ENCODE measurements at places on chromosomes 3 and 15. TPM values are rescaled to one million over a fixed set of nuclear protein-coding genes. Genes with fewer than 3 reads are reported as not detected.

The TF gene
- 9.3 TPM for total RNA-seq

DNA sequence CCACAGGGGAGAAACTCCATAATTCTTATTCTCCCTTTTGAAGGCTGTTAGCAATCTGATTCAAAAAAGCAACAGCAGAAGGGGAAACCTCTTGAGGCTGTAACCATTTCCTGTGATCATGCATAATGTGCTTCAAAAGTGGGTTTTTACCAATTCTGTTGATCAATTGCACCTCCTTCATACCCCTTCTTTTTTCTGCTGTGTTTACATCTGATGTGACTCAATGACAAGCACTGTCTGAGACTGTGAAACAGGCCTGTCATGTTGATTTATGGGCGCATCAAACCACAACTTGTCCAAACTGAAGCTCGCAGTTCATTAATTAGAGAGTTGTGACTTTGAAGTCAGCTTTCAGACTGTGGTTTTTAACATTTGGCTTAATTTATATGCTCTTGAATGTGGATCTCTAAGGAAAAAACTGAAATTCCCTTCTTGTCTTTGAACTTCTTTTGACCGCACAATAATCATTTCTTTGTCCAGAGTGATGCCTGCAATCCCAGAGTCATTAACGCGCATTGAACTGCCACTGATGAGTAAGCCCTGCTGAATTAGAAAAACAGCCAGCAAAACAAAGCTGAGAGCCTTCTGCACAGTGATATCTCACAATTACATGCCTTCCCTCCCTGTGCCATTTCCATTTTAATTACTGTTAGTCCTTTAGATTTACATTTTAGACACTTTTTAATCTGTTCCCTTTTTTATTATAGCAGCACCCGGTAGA, 532.8 kb downstream of the FOXP1 start:
- peak overlapping the region; percentile 42 for H3K27ac ChIP-seq
- no peaks in the 10 kb centered on the region for H3K27me3 ChIP-seq
- no peak for DNase-seq
- H3K4me3 ChIP-seq: no peak overlapping the region
- no peaks in the 10 kb centered on the region for H3K36me3 ChIP-seq
- peaks cover 100% of the 10 kb centered on the region for H3K4me1 ChIP-seq

The CFAP100 gene
- not detected for total RNA-seq

GRCh38 chr15:33844186-33844585, 124.1 kb upstream of the CHRM5 start:
- H3K27me3 ChIP-seq: peaks cover under 1% of the 10 kb centered on the region
- H3K27ac ChIP-seq: peak overlapping the region; percentile 86
- no peak for DNase-seq
- no peak overlapping the region for H3K4me3 ChIP-seq
- H3K36me3 ChIP-seq: no peaks in the 10 kb centered on the region
- H3K4me1 ChIP-seq: peaks cover 34% of the 10 kb centered on the region

The CNTN3 gene
- total RNA-seq: 0.17 TPM

DNA sequence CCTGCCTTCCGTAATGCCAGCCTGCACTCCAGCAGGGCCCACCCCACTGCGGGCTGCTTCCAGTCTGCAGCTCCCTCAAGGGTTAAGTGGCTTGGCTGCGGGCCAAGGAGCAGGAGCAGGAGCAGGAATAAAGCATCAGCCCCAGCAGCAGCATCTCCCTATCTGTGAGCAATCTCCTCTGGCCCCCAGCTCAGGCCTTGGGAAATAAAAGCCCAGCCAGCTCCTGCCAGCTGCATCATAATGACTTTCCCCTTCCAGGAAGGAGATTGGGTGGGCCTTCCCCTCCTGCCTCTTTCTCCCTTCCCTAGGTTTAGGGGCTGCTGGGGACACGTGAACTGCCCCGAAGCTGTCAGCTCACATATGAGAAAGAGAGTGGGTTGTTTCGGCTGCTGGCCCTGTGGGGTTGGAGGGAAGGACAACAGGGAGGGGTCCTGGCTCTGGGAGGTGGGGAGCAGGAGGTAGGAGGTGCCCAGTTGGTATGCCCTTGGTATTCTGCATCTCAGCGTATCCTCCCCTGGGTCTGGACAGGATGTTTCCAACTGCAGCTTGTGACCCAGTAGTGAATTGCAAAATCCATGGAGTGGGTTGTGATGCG, 34.6 kb upstream of the FGD5 start:
- H3K4me1 ChIP-seq: peaks cover 18% of the 10 kb centered on the region
- H3K4me3 ChIP-seq: no peak overlapping the region
- H3K36me3 ChIP-seq: no peaks in the 10 kb centered on the region
- H3K27me3 ChIP-seq: no peaks in the 10 kb centered on the region
- peak; percentile 43 for DNase-seq
- H3K27ac ChIP-seq: peak overlapping the region; percentile 79

- H3K27ac ChIP-seq: no peak overlapping the region
- H3K4me3 ChIP-seq: no peak overlapping the region
- no peaks in the 10 kb centered on the region for H3K36me3 ChIP-seq
- no peak for DNase-seq
Measured at GRCh38 chr15:36506733-36507356, 72.6 kb upstream of the CDIN1 start.

GRCh38 chr3:137207616-137208015, 249.8 kb downstream of the IL20RB start:
- no peak for DNase-seq
- H3K4me1 ChIP-seq: peaks cover 7% of the 10 kb centered on the region
- no peak overlapping the region for H3K4me3 ChIP-seq
- H3K27ac ChIP-seq: no peak overlapping the region

DNA sequence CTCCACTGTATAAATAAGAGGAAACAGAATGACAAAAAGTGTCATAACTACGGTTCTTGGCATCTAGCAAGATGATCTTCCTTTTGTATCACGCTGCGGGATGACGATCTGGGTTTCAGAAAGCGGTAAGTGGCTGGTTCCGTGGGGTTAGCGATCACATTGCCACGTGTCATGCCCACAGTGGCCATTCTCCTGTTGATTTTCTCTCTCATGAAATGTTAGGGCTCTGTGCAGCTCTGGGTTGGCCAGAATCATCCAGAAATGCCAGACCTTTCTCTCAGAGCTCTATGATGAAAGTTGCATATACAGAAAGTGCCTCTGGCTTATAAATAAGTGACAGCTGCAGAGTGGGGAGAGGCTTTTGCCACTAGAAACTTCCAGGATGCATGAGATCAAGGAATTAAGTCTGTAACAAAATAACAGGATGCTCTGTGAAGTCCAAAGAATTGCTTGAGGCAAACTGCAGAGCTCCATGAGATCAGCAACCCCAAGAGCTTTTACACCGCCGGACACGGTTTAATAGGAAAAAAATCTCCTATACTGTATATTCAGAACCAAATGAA, 71.6 kb downstream of the ABTB1 start:
- no peak overlapping the region for H3K27ac ChIP-seq
- H3K4me3 ChIP-seq: no peak overlapping the region
- no peak for DNase-seq
- no peaks in the 10 kb centered on the region for H3K27me3 ChIP-seq
- no peaks in the 10 kb centered on the region for H3K36me3 ChIP-seq
- H3K4me1 ChIP-seq: no peaks in the 10 kb centered on the region

The POTEB3 gene
- not detected for total RNA-seq

DNA sequence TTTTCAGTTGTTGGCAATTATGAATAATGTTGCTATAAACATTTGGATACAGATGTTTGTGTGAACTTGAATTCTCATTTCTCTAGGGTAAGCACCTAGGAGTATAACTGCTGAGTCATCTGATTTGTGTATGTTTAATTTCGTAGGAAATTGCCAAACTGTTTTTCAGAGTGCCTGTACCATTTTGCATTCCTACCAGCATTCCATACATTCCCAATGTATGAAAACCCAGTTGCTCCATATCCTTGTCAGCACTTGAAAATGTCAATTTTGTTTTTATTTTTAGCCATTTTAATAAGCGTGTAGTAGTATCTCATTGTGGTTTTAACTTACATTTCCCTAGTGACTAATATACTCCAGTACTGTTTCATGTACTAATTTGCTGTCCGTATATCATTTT, 98.5 kb upstream of the TSC22D2 start:
- H3K36me3 ChIP-seq: no peaks in the 10 kb centered on the region
- H3K4me3 ChIP-seq: no peak overlapping the region
- no peak overlapping the region for H3K27ac ChIP-seq

The PRTG gene
- total RNA-seq: 3.6 TPM

- peaks cover 16% of the 10 kb centered on the region for H3K4me1 ChIP-seq
- no peak for DNase-seq
- H3K27me3 ChIP-seq: no peaks in the 10 kb centered on the region
- peaks cover 8% of the 10 kb centered on the region for H3K36me3 ChIP-seq
- no peak overlapping the region for H3K4me3 ChIP-seq
Measured at GRCh38 chr3:150319900-150320299, 88.2 kb upstream of the TSC22D2 start.

The LRRFIP2 gene
- 23.7 TPM for total RNA-seq

GRCh38 chr3:62859203-62859791, 15.9 kb downstream of the CADPS start:
- no peak overlapping the region for H3K27ac ChIP-seq
- H3K27me3 ChIP-seq: no peaks in the 10 kb centered on the region
- peaks cover 39% of the 10 kb centered on the region for H3K4me1 ChIP-seq
- H3K36me3 ChIP-seq: no peaks in the 10 kb centered on the region

- no peak for DNase-seq
- H3K27me3 ChIP-seq: no peaks in the 10 kb centered on the region
- peaks cover 22% of the 10 kb centered on the region for H3K36me3 ChIP-seq
- peaks cover 5% of the 10 kb centered on the region for H3K4me1 ChIP-seq
- H3K27ac ChIP-seq: no peak overlapping the region
- H3K4me3 ChIP-seq: no peak overlapping the region
Measured at GRCh38 chr3:151382671-151383070, 1.9 kb downstream of the P2RY12 start.

The SELENOK gene
- 34.4 TPM for total RNA-seq

GRCh38 chr3:66082679-66083078, 44.0 kb upstream of the MAGI1 start:
- no peak for DNase-seq
- no peak overlapping the region for H3K4me3 ChIP-seq
- H3K36me3 ChIP-seq: no peaks in the 10 kb centered on the region
- H3K27ac ChIP-seq: no peak overlapping the region
- H3K4me1 ChIP-seq: no peaks in the 10 kb centered on the region

The TMC3 gene
- total RNA-seq: not detected

DNA sequence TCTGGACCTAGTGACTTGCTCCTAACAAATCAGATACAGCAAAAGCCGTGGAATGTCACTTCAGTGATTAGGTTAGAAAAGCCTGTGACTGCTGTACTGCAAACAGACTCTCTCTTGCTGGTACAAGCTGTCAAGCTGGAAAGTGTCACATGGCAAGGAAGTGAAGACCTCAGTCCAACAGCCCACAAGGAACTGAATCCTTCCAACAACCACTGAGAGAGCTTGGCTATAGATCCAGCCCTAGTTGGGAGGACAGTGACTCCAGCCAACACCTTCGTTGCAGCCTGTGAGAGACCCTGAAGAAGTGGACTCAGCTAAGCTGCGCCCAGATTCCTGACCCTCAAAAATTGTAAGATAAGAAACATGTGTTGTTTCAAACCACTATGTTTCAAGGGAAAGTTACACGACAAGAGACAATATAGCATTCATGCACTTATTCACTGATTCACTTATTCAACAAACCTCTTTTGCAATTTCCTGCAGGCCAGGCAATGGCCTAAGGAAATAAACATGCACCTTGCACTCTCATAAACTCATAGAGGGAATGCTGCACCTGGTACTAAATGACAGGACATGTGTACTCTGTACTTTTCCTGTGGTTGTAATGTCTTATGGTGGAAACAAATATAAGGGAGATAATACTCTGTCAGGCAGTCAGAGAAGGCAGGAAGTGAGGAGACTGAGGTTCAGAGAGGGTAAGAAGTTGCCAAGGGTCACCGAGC, 142.9 kb downstream of the CADPS start:
- no peak overlapping the region for H3K27ac ChIP-seq
- no peaks in the 10 kb centered on the region for H3K27me3 ChIP-seq
- no peak overlapping the region for H3K4me3 ChIP-seq
- H3K36me3 ChIP-seq: no peaks in the 10 kb centered on the region

The DAZL gene
- 4.3 TPM for total RNA-seq

- H3K4me3 ChIP-seq: no peak overlapping the region
- DNase-seq: no peak
- H3K27me3 ChIP-seq: peaks cover 10% of the 10 kb centered on the region
- no peaks in the 10 kb centered on the region for H3K36me3 ChIP-seq
Measured at GRCh38 chr3:53202331-53203015, 41.5 kb downstream of the PRKCD start.

- peaks cover 15% of the 10 kb centered on the region for H3K4me1 ChIP-seq
- H3K4me3 ChIP-seq: no peak overlapping the region
Measured at GRCh38 chr15:76815421-76815820, 89.7 kb downstream of the SCAPER start.

- peaks cover 51% of the 10 kb centered on the region for H3K4me1 ChIP-seq
- H3K27me3 ChIP-seq: no peaks in the 10 kb centered on the region
- peaks cover 19% of the 10 kb centered on the region for H3K36me3 ChIP-seq
Measured at GRCh38 chr3:149970716-149971402, at the start of gene PFN2. Gene PFN2, minus strand, starts transcription at chr3:149970895. Its CDS starts 39 bp downstream, at chr3:149970856.

- no peak overlapping the region for H3K27ac ChIP-seq
- peaks cover 61% of the 10 kb centered on the region for H3K4me1 ChIP-seq
- peak; percentile 47 for DNase-seq
Measured at GRCh38 chr15:59346951-59347350, 25.7 kb downstream of the MYO1E start.

The BOC gene
- 6.6 TPM for total RNA-seq

The KCNAB1 gene
- 1.1 TPM for total RNA-seq
